Stimulated activated CD4-positive, alpha-beta T cell treated with anti-CD3 and anti-CD28 coated beads, Interleukin-15, amount 100 ng/mL, for 24 hours (primary cell): ENCODE measurements at places on chromosomes 2 and 18.
A peak's percentile ranks its signal among the peaks of the same experiment; 100 is the strongest.

DNA sequence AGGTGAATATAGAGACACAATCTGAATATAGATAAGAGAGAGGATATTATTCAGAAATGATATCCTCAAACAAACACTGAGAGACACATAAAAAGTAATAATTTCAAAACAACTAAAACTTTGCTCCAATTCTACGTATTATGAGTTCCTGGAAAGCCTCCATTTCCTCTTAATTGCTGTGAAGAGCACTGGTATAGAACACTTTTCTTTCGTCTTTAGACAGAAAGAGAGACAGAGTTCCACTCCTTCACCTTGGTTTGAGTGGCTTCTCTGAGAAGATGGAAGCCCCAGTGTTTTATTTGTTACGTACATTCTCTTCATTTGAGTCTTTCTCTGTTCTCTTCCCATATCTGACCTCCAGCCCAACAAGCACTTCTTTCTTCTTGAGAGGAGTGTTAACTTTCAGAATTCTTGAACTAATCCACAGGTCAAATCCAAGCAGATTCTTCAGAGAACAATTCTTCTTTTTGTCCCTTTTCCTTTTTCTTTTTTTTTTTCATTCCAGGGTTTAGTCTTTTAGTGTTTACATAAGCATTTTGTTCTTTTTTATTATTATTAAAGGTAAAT is 6.4 kb upstream of the PIK3C3 start:
- no peak for DNase-seq

- DNase-seq, result no peak
Observed at GRCh38 chr2:429142-429541, 141.3 kb upstream of the ALKAL2 start.

DNA sequence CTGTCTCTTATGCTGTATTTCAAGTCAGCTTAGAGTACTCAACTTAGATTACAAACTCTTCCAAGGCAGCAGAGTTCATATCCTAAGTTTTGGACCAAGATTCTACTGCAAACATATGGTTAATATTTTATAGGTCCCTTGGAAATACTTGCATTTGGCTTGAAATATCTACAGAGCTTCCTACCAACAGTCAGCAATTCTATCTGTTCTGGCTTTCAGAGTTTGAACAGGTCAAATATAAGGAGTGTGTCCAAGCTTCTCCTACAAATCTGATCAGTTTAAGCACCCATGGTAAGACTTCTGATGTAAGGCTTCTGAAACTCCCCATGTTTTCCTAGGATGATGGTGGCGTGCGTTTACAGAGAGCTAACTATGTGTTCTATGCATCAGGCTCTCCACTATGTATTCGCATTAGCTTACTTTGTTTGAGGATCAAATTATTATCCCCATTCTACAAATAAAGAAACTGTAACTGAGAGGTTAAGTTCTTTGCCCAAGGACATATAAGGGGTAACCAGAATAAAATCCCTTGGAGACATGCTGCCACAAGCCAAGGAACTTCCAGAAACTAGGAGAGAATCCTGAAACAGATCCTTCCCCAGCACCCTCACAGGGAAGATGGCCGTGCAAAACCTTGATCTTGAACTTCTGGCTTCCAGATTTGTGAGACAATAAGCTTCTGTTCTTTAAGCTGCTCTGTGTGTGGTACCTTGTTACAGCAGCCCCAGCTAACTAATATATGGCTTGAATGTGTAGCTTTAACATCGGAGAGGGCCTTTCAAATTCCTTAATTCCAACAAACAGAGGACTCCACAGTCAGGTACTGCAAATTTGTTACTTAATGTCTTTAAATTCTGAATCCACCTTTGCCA is 55.1 kb downstream of the ATP8B1 start:
- no peak for DNase-seq

DNA sequence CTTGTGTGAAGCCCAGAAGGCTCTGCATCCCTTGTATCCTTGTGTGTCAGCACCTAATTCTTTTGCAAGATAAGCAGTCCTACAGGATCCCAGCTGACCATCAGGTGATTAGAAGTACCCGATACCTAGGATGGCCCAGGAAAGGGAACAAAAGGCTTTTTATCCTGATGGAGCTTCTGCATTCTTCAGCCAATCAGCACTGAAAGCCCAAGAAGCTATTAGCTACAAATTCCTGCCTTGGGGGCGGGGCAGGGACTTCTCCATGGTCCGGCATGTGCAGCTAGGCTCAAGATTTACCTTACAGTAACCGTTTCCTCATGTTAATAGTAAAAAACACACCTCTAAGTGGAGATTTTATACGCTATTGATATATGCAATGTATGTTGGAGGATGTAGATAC is 264.6 kb upstream of the THUMPD2 start:
- DNase-seq, result no peak

DNA sequence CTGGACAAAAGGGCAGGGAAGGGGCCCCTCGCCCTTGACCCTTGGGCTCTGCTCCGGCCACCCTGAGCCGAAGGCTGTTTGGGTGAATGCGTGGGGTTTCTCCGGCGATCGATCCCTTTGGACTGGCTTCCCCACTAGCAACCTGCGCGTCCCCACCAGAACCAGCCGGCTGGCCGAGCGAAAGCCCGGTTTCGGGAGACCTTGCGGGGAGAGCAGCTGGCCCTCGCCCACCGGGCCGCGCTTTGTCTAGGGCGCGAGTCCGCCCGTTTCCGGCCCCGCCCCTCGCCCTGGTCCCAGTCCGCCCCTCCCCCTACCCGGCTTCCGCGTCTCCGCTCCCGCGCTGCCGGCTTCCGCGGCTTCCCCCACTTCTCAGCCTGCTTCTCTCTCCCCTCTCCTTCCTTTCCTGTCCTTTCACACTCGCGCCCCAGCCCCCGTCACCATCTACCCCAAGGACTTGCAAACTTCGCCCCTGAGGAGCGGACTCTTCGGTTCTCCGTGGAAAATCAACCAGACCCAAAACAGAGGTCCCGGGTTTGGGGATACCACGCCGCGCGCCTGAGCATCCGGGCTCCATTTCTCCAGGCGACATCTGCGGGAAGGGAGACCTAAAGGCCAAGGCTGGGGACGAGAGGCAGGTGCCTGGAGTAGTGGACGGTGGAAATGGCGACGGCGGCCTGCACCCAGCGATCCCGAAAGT is 48.0 kb upstream of the ATP6V1B1 start:
- peak; percentile 80 for DNase-seq

GRCh38 chr18:12944709-12945108 is 3.1 kb upstream of the SEH1L start:
- no peak for DNase-seq

GRCh38 chr2:25297738-25298137 is 44.0 kb downstream of the DNMT3A start:
- DNase-seq, result no peak

GRCh38 chr2:5995832-5996231 is 303.6 kb downstream of the SOX11 start:
- no peak for DNase-seq

DNA sequence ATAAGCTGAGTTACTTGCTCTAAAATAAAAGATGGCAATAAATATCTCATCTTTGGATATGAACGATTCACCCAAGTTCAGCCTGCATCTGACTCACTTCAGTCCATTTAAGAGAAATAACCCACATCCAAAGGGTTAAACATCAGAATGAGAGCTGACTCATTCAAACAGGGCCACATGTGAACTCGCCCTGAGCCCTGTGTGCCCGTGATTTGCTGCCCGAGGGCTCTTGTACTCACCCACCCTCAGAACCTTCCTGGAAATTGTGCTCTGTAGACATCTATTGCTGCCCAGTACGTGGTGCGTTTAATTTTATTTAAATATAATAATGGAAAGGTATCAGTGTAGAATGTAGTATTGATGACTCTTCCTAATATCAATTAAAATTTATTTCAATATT is 66.9 kb upstream of the RBM44 start:
- peak; percentile 72 for DNase-seq

GRCh38 chr2:37026050-37026449 is 58.1 kb downstream of the HEATR5B start:
- peak; percentile 5 for DNase-seq

DNA sequence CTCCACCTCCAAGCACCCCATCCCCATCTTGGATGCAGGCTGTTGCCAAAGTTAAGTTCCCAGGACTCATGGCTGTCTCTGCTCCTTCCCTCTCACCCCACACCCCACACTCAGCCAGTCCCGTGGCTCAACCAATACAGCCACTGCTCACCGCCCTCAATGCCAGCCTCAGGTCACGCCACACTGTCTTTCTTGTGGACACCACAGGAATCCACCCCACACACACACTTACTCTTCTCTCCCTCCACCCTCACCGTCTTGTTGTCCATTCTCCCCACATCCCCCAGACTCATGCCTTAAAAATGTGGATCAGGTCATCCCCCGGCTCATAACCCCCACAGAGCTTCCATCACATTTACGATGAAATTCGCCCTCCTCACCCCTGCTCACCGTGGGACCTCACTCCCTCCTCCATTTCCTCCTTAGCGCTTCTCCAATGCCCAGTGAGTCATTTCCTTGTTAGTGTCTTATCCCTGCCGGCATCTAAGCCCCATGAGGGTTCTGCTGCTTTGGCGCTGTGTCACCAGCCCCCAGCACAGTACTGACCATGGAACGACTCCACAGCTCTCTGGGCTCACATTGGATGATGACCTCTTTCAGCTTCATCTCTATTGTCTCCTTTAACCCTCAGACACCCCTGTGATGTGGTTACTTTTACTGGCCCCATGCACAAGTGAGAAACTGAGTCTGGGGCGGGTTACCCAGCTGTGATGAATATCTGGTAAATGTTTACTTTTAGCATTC is 13.8 kb downstream of the MLPH start:
- no peak for DNase-seq

GRCh38 chr2:214465363-214466146 is 54.7 kb downstream of the VWC2L start:
- DNase-seq, result no peak

DNA sequence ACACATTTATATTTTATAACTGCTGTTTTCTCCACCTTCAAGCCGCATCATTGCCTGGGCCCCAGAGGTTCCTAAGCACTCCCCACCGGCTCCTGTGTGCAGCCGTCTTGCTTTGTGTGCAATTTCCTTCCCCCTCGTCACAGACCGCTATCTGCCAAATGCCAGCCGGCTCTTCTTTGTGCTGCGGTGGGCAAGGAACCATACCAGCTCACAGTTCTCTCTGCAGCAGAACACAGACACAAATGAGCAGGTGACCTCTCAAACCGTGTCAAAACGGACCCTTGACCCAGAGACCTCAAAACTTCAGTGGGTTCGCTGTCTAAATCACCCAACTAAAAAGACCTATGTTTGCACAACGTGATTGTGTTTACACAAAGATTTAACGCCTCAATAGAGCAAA is 58.2 kb downstream of the KLF7 start:
- no peak for DNase-seq

GRCh38 chr2:237749961-237750360 is 48.6 kb upstream of the RBM44 start:
- DNase-seq, result no peak

- no peak for DNase-seq
Observed at GRCh38 chr2:238345297-238345968, 25.1 kb downstream of the TRAF3IP1 start.

DNA sequence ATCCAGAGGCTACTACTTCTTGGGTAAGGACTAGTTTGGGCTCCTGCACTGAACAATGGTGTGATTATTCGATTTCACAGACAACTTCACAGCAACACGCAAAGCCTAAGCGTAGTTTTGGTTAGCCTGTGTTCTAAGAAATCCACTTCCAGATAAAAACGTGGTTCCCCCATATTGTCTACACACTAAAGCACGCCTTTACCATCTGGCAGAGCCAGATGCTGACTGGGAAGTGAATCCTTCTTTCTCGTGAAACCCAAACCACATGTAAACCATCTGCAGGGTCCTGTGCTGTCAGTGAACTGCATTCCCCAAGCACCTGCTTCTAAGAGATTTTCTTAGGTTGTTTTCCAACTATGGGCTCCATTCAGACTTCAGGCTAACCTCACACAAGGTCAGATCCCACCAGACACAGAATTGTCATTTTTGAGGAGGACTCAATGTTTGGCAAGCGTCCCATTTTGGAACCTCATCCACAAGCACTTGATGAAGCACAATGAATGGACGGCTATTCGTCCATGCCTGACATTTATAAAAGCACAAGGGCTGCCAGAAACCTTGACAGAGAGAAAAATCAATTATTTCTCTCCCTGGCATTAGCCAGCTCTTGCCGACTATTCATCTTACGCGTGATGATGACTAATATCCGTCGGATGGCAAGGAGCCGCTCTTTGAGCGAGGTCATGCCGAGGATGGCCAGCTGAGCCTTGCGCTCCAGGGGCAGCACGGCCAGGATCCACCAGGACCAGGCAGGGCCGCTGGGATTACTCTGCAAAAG is 38.4 kb downstream of the LONRF2 start:
- no peak for DNase-seq

DNA sequence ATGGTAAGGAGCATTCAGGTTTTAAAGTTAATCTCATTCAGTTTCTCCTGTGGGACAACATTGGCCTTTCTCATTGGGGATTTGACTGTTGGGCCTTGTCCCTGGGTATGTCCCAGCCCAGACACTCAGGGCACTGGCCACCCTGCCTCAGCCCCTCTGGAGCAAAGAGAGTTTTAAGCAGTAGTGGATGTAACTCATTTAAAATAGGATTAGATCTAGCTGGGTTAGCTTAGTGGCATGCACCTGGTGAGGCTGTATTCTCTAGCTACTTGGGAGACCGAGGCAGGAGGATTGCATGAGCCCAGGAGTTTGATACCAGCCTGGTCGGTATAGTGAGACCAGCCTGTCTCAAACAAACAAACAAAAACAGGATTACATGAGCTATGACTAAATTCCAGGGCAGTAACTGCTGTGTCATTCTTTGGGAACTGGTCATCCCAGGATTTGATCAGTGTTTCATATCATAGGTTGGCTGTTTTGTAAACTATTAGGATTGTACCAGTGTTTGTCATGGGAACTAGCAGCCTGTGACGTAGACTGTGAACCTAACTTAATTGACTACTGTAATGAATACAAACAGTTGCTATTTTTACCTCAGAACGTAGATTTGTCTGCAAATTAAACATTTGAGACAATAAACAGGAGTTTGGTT is 12.5 kb downstream of the INPP4A start:
- DNase-seq, result no peak

- DNase-seq, result no peak
Observed at GRCh38 chr2:174031226-174031625, 66.1 kb upstream of the SP3 start.

GRCh38 chr2:95058989-95059641 is 33.6 kb downstream of the MAL start:
- DNase-seq, result no peak

GRCh38 chr2:151664520-151664919 is 69.8 kb downstream of the NEB start:
- no peak for DNase-seq

DNA sequence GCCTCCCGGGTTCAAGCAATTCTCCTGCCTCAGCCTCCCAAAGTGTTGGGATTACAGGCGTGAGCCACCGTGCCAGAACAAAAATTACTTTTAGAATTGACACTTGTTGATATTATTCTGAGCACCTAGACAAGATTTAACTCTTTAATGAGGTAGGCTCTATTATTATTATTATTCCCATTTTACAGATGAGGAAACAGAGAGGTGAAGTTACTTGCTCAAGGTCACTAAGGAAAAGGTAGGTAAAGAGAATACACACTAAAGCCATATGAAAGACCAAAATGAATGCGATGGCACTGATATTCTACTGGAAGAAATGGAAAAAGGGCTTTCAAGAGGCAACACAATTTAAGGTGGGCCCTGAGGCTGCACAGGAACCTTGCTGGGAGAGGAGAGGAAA is 73.8 kb upstream of the ZFP36L2 start:
- DNase-seq, result no peak

- no peak for DNase-seq
Observed at GRCh38 chr18:45538444-45538843, 76.8 kb upstream of the SLC14A2 start.
